Stimulated activated CD8-positive, alpha-beta memory T cell treated with anti-CD3 and anti-CD28 coated beads, Interleukin-7, amount 100 ng/mL, for 1 hour (primary cell): ENCODE measurements at places on chromosomes 5 and 9.
A peak's percentile ranks its signal among the peaks of the same experiment; 100 is the strongest.

DNA sequence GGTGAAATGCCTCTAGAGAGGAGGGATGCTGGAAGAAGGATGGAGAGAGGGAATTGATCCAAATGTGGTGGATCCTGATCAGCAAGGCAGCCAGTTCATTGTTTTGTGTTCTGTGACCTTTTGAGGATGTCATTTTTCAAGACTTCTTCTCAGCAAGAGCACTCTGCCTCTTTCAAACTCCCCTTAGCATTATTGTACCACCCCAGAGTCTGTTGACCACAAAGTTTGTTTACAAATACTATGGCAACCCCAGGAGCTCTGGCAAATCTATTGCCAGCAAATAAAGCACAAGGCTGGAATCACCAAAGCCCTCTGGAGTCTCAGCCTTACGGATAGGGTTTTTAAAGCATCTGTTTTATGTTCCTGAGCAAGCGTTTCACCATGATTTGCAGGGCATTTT is 76.2 kb upstream of the SLC1A3 start:
- DNase-seq, result no peak

- DNase-seq, result no peak
Measured at GRCh38 chr5:163846512-163846911, 341.1 kb downstream of the MAT2B start.

DNA sequence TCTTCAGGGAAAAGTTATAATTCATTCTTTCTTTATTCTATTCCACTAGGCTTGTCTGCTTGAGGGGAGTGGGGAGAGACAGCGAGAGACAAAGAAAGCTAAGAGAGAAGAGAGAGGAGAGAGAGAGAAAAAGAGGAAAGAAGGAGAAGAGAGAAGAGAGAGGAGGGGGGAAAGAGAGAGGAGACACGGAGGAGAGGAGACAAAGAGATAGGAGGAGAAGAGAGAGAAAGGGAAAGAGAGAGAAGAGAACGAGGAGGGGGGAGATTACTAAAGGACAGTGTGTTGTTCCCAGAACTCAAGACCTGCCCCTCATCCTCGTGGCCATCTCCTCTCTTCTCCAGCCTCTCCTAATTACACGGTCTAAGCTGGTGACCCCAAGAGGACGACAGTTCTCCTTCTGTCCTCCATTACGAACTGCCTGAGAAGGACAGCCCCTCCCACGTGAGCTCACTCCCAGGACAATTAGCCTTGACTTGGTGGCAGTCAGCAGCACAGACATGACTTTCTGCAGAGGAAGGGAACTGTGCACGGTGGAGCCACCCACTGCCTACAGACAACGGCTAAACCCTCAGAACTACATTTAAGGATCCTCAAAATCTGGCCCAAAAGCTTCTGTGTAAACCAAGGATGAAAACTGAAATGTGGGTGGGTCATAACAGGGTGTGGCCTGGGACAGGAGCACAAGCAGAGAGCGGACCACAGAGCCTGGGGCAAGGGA is 99.1 kb downstream of the COL23A1 start:
- DNase-seq, result no peak

GRCh38 chr5:169104937-169105494 is 195.9 kb downstream of the SLIT3 start:
- DNase-seq, result no peak

DNA sequence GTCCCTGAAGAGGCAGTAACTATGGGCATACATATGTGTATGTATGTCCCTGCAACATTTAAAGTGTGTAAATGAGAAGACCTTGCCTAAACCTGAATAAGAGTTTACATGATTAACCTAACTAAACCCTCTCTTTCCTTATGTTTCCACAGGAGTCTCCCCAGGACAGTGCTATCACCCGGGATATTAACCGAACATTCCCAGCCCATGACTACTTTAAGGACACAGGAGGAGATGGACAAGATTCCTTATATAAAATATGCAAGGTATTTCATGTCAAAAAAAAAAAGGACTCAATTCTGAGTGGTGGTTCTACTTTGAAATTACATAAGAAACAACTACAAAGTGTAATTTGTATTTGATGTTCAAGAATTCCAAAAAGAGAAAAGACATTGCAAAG is 31.7 kb downstream of the GPR21 start:
- no peak for DNase-seq

DNA sequence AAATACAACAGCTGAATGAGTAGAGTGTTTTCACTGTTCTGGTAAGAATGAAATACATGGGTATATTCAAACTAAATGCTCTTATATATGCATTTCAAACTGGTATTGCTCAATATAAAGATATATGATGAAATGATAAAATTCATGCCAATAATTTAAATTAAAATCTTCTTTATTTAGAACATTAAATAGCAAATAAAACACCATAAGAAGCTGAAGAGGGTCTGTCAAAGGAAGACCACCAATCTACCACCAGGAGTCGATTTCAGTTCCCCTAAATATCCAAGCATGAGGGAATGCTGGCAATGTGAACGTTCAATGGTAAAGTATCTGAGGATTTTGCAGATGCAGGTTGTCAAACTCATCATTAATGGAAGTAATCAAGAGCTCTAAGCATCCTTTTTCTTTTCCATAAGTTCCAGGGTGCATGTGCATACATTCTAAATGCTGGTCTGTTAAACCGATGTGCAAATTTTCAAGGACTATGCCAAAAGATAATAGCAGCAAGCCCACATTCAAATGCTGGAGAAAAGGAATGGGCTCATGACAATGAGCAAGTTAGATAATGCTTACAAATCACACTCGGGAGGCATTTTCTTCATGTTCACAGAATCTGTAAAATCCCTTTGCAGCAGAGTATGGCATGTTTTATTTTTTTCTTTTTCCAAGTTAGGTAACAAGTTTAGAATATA is 118.8 kb upstream of the MTAP start:
- DNase-seq, result no peak

GRCh38 chr9:80426992-80427391 is 855.2 kb downstream of the TLE4 start:
- no peak for DNase-seq

DNA sequence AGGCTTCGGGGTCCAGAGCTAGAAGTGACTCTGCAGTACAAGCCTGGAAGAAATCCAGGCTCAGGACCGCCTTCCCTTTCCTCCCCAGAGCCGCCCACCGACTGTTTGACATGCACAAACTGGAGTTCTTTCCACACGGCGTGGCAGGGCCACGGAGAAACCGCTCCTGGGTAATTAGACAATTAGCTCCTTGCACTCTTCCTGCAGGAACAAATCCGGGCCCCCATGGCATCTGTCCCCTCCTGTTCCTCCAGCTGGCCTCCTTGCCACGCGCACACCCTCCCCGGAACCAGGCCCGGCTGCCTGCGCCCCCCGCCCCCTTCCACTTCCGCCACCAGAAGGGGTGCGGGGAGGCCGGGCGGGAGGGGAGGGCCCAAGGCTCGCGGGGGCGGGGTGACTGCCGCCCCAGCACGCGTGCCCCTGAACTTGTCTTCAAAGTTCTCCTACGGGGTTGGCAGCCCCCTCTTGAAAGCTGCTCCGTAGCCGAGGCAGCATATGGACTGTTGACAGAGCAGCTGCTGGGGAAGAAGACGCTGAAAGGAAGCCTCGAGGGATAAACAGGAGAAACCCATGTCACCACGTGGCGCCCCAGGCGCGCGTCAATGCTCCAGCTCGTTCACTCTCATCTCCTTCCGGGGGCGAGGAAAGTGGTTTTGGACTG is 74.3 kb downstream of the SEC61B start:
- no peak for DNase-seq

GRCh38 chr5:168137265-168137664 is 154.2 kb upstream of the WWC1 start:
- no peak for DNase-seq

GRCh38 chr5:177382423-177383029 is 1.7 kb upstream of the SLC34A1 start:
- DNase-seq, result no peak

DNA sequence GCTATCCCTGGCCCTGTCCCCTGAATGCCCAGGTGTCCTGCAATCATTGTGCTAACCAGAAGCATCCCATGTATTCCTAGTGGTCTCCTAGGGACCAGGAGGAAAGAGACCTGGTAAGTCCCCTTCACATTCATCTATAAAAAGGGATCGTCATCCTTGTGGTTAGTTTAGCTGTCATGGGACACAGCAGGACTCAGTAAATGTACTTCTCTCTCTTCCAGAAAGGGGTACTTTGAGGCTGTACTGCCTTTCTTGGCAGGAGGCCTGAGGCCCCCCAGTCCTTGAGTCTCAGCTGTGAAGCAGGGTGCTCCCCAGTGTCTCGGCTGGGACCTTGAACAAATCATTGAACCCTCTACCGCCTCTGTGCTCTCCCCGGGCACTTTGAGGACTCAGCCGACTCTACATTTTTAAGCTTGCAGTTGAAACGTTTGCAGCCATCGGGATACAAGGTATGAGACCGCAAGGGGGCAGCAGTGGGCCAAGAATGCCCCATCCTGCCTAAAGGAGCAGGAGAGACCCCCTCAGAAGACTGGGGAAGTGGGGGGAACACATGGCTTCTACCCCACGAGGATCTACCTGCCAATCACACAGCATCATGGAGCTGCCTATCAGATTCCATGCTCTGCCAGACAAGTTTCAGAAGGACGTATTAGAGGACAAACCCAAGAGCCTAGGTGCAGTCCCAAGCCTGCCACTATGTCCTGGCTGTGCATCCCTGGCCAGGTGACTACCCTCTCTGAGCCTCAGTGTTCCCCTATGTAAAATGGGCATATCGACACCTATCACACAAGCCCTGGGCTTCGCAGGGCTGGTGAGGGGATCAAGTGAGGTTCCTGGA is 2.4 kb upstream of the PHYKPL start:
- peak; percentile 53 for DNase-seq

DNA sequence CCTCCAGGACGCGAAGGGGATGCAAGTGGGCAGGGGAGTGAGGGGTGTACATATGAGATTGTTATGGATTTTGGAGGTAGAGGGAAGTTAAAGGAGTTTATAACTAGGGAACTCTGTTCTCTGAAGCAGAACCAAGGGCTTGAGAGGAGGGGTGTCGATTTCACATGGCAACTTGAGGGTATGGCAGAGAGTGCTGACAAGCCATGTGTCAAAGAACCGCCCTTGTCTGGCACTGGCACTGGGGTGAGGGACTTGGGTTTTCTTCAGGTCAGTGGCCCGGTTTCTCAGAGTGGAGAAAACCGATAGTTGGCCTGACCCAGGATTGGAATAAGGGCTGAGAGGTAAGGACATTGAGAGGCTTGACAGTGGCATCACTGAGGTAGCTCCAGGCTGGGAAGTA is 47.7 kb upstream of the TESK1 start:
- DNase-seq, result no peak
